ENCODE measurements at places on chromosomes 11 and 22. TPM values are rescaled to one million over a fixed set of nuclear protein-coding genes. Genes with fewer than 3 reads are reported as not detected.

- DNase-seq = no peak
These were observed 24.9 kb downstream of the ART5 start for GRCh38 chr11:3616721-3617460.

DNA sequence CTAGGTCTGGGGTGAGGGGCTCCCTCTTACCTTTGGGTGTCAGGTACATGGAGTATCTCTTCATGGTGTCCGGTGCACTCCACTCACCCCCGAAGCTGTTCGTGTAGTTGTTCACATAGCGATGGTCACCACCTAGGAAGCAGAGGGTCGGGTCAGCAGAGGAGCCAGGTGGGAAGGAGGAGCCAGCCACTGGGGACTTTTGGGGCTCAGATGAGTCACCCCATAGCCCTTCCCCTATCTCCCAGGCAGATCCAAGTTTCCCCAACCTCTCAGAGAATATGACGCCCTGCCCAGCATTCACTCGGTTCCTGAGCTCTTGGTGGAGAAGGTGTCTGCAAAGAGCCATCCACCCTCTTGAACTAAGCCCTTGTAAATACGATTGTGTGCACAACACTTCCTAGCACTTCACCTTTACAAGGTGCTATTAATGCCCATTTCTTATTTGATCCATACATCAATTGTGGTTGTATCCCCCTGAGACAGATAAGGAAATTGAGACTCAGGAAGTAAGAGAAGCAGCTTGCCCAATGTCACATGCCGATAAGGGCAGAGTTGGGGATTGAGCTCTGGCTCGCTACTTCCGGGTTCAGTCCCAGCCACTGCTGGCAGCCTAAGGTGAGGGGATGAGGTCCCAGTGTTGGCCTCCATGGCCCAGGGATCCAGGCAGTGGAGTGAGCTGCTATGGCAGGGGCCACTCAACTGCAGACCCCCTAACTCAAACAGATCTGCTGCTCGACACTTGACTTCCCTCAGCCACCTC, 14.8 kb downstream of the TRIM29 start:
- DNase-seq = no peak

GRCh38 chr22:49209452-49210195, 618.0 kb downstream of the BRD1 start:
- DNase-seq = peak; percentile 52

GRCh38 chr11:130911306-130911705, 5.0 kb downstream of the SNX19 start:
- DNase-seq = no peak

GRCh38 chr11:8277691-8278090, 14.0 kb upstream of the LMO1 start:
- DNase-seq = no peak

- DNase-seq = no peak
These were observed 2211.8 kb downstream of the LRRC4C start for GRCh38 chr11:39247570-39248137.

DNA sequence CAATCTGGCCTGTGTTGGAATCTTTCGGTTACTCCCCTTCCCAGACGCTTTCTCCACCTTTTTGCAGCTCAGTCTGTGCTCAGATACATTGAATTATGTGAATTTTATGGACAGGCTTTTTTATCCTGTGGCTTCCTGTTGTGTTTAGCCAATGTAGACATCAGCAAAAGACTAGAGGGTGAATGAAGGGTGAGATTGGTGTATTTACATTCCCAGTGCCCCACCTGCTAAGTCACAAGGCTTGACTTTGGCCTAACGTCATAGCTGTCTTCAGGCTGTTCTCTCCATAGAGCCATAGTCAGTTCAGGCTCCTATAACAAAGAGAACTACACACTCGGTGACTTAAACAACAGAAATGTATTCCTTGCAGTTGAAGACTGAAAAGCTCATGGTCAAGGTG, 97.5 kb upstream of the FSHB start:
- DNase-seq = no peak

DNA sequence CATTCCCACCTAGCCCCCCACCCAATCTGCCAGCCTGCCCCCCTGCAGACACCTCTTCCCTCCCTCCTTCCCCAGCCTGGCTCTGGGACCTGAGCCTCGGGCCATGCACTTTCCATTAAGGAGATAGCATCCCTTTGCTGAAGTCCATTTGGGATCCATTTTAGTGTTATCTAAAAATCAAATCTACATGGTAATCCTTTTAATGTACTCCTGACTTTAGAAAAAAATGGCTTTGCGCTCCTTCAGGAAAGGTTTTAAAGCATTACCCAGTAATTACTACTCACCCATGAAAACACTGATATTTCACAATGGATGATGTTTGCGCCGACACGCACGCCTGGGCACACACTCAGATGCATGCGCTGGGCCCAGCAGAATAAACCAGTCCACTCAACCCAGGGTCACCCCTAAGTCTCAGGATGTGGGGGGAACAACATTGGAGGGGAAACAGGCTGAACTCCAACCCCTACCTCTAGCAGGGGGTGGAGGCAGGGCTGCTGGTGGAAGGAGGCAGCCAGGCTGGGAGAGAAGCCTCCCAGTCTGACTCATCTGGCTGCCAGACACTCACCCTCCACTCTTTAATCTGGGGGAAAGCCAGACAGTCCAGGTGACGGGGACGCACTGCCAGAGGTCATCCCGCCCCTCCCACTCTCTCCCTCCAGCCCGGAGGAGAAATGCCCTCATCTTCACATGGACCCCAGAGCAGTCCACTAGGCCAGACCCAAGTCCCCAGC, 29.8 kb downstream of the LMO1 start:
- DNase-seq = no peak

DNA sequence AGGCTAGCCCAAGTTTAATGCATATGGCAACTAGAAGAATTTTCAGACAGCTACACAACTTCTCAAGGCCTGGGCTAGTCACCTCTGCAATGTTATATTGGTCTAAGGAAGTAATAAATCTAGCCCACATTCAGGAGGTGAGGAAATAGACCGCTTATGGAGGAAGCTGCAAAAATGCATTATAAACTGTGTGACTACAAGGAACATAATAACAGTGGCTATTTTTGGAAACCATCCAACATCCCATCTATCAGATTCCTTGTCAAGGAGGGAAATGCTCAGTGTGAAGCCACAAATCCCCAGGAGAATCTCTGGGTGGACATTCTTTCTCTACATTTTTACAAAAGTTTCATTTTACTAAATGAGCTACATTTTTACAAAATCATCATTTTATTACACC, 76.1 kb downstream of the BBOX1 start:
- no peak for DNase-seq

GRCh38 chr11:60970369-60970774, 1.1 kb upstream of the CD6 start:
- peak; percentile 47 for DNase-seq

DNA sequence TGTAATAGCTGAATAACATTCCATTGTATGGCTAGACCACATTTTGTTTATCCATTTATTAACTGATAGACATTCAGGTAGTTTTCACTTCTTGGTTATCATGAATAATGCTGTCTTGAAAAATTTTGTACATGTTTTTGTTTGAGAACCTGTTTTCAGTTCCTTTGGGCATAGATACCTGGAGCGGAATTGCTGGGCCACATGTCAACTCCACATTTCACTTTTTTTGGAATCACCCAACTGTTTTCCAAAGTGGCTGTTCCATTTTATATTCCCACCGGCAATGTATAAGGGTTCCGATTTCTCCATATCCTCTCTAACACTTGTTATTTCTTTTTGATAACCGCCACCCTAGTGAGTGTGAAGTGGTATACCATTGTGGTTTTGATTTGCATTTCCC, 184.3 kb downstream of the LARGE1 start:
- no peak for DNase-seq

Gene CDC42EP2
- 19.8 TPM for total RNA-seq

Gene NAV2
- total RNA-seq = 82.0 TPM

Gene DDI1
- total RNA-seq = not detected

Gene OTOG
- total RNA-seq = 0.11 TPM

Gene SLC22A9
- 3.0 TPM for total RNA-seq

Gene BTG4
- not detected for total RNA-seq

Data from dorsolateral prefrontal cortex (tissue), 122 donors.